ENCODE measurements at places on chromosomes 2 and 18.

DNA sequence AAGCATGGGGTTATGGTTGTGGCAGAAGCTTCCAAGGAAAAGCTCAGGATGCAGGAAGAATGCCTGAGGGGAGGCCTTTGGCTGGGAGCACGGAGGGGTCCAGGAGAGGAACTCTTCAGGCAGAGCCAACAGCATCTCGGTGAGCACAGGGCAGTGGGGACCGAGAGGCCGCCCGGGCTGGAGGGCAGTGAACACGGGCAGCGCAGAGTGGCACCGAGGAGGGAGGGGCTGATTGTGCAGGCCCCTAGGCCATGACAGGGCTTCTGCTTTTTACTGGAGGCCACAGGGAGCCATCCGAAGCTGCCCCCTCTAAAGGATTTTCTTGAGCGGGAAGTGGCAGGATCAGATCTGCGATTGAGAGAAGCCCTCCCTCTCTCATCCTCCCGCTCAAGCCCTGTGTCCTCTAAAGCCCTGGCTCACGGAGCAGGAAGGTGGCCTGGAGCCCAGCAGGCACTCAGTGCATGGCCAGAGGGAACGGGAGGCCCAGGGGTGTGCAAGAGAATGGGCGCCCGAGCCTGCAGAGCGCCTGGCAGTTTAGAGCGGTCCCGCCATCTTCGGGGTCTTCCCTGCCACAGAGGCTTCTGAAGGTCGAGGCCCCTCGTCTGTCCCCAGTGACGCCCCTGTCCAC lies 110.0 kb upstream of the STON1 start:
- no peak for DNase-seq

- no peak for DNase-seq
These were observed 208.1 kb downstream of the IKZF2 start for GRCh38 chr2:212943351-212943750.

DNA sequence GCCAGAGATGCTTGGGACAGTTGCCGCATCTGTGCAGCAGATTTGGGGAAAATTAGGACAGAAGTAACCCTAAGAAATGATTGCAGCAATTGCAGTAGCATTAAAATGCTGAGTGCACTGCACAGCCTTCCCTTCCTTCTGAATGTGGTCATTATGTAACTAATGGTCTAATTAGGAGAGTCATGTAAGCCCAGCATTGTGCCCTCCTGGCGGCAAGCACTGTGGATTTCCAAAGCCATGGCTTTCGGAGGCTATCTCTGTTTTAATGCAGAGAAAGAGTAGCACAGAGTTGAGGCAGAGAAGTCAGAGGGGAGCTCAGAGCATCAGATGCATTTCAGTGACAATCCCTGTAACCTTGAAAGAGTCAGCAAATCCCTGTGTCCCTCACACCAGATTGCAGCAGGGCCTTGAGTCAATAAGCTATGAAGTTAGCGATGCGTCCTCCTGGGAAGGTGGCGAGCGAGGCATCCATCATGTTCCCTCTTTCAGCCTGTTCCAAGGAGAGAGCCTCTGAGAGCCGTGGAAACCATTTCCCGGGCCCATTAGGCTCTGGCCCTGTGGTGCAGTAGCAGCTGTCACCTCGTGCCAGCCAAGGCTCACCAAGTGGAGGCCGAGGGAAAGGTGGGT lies 307.2 kb downstream of the FBXO15 start:
- no peak for DNase-seq

GRCh38 chr2:186407611-186408010 lies 78.4 kb upstream of the ZC3H15 start:
- DNase-seq, result no peak

GRCh38 chr2:237558961-237559641 lies 7.3 kb upstream of the PRLH start:
- no peak for DNase-seq

- DNase-seq, result no peak
These were observed 310.3 kb upstream of the ZNF521 start for GRCh38 chr18:25662272-25662671.

- no peak for DNase-seq
These were observed 584 bp downstream of the AAK1 start for GRCh38 chr2:69642709-69643601.

DNA sequence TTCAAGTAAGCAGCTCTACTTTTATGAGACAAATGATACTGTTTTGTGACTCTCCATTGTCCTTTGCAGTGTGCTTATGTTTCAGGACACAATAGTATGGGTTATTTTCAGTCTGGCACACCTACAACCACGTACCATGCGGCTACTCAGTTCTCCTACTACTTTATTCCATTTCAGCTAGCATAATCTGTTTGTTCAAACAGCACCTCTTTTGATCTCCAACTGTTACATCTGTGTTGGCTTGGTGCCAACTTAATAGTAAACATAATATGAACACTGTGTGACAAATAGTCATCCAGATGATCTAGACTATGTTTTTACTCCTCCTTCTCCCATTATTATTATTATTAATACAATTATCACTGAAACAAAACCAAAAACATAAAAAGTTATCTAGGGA lies 40.5 kb downstream of the MYO3B start:
- DNase-seq, result no peak

DNA sequence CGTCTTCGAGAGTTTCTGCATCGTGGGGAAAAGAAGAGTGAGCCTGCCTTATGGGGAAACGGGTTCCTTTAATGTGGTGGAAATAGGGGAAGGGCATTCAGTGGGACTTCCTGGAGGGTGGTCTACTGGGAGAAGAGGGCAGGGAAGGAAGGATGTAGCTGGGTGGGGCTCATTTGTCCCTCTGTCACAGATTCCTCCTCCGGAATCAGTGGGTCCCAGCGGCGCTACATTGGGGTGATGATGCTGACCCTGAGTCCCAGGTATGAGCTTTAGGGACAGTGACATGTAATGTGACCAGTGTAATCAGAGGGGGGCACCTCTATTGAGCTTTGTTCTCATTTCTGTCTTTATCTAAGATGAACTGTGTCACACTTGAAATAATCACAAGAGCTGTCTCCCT lies 1.9 kb downstream of the HTRA2 start:
- DNase-seq, result no peak

DNA sequence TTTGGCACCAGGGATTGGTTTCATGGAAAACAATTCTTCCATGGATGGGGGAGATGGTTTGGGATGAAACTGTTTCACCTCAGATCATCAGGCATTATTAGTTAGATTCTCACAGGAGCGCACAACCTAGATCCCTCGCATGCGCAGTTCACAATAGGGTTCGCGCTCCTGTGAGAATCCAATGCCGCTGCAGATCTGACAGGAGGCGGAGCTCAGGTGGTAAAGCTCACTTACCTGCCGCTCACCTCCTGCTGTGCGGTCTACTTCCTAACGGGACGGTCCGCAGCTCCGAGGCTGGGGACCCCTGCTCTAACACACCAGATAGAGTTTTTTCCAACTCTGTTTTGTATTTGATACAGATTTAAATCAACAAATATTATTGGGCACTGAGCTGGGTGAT lies 286.5 kb downstream of the MTX2 start:
- no peak for DNase-seq

- no peak for DNase-seq
These were observed 258.0 kb downstream of the CDH20 start for GRCh38 chr18:61591253-61591652.

DNA sequence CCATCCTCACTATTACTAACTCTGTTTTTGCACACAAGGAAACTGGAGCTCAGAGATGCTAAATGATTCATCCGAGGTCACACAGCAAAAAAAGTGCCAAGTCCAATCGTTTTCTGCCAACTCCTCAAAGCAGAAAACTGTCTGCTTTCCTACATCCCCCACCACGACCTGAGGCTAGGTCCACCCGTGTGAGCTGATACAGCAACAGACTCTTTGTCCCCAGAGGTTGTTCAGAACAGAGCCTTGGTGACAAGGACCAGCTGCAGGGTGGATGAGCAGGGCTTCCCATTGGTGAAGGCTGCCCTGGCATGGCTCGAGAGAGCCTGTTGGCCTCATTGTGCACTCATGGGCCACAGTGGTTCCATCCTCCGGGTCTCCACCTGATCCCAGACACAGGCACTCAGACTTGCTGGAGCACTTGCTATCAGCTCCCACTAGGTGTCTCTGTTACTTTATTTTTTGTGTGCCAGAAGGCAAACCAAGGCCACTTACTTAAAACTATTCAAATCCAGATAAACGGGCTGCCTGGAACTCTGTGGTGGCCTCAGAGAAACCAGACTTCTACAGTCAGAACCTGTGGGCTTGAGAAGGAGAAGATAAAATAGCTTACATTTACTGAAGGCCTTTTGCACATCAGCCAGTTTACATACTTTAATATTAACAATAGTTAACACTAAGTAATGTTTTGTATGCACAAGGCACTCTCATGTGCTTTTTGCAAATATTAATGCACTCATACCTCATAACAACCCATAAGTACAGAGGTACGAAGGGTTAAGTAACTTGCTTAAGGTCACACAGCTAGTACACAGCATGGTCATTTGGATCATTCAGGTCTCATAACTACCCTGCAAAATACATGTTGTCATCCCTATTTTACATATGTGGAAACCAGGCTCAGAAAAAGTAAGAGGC lies 62.9 kb upstream of the CTIF start:
- peak; percentile 30 for DNase-seq

DNA sequence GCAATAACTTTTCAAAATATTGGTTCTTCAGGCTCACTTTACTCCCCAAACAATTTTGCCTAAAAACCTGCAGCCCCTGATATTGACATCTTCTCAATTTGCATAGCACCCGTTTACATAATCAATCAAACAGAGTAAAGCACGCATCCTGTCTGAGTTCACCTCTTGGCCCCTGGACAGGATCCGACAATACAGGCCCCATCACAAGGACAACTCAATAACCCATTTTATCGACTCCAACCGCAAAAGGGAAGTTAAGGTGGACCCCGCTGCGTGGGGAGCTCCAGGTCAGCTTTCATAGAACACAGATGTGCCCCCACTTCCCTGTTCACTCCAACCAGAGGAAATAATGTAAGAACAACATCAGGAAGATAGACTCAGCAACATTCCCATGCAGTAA lies 44.7 kb downstream of the TTC32 start:
- DNase-seq, result no peak

DNA sequence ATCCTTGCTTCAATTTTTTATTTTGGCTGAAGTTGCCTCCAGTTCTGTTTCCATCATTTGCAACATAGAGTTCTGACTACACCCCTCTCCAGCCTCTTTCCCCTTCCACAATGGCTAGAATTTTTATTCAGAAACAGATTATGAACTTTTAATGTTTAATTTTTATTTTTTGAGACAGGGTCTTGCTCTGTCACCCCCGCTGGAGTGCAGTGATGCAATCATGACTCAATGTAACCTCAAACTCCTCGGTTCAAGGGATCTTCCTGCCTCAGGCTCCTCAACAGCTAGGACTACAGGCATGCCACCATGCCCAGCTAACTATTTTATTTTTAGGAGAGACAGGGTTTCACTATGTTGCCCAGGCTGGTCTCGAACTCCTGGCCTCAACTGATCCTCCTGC lies 2.8 kb downstream of the NTSR2 start:
- no peak for DNase-seq

DNA sequence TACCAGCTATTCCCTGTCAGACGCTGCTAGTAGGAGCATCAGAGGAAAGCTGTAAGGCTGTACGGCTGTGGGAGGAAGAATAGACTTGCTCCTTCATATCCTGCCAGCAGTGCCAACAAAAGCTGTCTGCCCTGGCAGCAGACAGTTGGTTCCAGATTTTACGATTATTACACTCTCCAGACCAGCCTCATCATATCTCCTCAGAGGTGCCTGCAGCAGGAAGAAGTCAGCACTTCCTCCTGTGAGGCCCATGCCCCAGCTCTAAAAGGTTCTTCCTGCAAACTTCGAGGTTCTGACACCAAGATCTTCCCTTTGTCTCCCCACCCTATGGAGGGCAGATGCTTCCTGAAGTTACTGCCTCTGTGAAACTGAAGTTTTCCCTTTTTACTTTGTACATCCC lies 537.7 kb upstream of the PKDCC start:
- DNase-seq, result no peak

DNA sequence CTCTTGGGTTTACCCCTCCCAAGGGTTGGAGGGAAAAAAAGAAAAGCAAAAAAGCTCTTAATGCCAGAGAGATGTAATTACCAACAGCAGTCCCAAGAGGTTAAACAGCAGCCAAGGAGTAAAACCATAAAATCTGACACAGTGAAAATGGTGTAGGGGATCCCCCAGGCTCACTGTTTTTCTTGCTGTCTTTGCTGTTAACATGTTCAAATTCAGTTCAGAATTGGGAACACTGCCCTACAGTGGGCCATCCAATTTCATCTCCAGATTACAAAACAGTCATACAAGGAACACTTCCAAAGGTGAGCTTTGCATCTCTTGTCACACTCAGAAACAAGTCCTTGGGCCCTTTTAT lies 54.5 kb downstream of the PLEKHM3 start:
- DNase-seq, result no peak

DNA sequence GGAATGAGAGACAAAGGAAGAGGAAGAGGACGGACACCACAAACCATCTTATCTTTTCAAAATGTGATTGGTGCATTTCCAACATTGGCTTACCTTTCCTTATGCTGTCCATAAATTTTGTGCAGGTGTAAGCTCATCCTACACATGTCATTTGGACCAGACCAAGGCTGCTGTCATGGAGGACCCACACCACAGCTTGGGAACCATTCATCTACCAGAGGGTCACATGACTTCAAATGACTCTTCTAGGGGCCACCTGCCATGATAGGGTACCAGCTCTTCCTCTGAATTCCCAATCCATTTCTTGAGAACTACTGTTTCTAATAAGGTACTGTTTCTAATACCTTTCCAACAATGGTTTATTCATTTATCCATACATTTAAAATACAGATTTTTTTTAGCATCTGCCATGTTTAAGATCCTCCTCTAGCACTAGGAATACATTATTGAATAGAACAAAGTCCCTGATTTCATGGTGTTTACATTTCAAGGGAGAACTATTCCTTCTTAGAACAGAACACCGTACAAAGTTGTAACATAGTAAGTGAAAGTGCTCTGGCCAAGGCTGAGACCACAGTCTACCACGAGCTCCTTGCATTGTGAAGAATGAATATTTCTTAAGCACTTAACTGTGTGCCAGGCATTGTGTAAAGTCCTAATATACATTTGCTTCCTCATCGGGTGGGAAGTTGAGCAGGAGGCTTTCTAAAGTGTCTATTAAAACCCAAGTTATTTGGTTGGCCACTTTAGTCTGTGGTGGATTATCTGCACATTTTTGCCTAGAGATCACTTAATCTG lies 246.1 kb upstream of the FN1 start:
- no peak for DNase-seq

DNA sequence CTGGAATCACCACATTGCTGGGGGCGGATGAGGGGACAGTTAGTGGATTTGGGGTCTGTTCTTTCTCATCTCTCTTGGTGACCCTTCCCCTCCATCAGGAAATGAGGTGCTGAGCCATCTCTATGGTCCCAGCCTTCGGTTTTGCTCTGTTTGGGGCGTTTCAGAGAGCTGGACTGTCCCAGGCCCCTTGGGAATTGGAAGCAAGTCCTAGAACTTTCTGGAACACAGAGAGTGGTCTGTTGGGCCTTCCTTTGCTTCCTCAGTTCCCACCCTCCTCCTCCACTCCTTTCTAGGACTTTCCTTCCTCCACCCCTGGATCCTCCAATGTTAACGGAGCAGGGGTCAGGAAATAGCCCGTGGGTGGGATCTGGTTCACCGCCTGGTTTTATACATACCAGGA lies 17.0 kb downstream of the RRM2 start:
- no peak for DNase-seq

- DNase-seq, result no peak
These were observed 1642.5 kb upstream of the TMEFF2 start for GRCh38 chr2:193837111-193837738.

All from pulmonary artery endothelial cell (primary cell).